ENCODE measurements at places on chromosomes 7 and 10.

DNA sequence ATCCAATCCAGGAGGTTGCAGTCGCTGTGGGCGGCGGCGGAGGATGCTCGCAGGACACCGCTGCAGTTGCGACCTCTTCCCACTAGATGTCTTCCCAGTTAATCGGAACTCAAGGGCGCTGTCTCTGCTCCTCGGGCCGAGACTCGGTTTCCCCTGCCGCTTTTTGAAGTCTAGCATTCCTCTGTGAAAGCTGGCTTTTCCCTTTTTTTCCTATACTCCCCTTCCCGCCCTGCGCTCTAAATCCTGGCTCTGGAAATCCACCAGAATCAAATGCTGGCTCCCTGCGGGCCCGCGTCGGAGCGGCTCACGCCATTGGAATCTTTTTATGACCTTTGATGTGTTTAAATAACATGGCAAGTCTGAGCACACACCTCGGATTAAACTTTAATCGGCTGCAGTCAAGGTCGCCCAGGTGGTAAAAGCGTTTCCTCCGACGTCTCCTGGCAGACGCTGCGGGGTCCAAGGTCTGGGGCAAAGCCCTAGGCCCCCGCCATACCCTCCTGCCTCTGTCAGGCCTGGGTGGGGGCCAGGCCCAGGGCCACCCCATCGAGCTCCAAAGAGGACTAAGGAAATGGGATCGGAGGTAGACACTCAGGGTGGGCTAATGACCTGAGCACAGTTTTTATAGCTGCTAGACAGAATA lies 10.7 kb upstream of the HOXA13 start:
- DNase-seq, result no peak

- no peak for DNase-seq
These were observed 100.6 kb downstream of the KAT6B start for GRCh38 chr10:74926791-74927585.

GRCh38 chr7:47504551-47505311 lies 77.2 kb downstream of the TNS3 start:
- DNase-seq, result no peak

DNA sequence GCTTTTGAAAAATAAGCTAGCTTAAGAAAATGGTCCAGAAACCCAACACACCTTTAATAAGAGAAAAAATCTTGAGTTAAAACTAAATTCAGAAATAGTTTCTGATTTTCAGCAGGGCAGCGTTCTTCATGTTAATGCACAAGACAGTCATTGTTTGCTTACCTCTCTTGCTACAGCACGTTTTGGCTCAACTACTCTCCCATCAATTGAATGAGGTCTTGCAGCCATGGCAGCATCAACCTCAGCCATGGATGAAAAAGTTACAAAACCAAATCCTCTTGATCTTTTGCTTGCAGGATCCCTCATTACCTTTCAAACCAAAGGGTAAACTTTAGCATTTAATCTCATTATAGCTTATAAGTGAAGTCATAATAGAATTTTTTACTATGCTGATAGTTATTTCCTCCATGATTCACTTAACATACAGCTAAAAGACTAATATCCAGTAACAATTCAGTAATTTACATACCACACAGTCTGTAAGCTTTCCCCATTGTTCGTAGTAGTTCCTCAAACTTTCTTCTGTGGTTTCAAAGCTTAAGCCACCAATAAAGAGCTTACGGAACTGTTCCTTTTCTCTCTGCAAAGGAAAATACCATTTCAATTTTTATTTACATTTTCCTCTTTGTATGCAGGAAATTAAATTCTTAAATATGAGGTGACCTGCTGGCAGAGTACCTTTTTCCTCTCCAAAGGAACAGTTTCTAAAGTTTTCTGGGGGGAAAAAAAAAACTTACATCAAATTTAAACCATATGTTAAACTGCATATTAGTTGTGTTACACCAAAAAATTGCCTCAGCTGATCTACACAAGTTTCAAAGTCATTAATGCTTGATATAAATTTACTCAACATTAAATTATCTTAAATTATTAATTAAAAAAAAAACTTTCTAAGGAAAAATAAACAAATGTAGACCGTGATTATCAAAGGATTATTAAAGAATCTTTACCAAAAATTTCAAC lies 3.1 kb downstream of the HNRNPA2B1 start:
- DNase-seq, result no peak

DNA sequence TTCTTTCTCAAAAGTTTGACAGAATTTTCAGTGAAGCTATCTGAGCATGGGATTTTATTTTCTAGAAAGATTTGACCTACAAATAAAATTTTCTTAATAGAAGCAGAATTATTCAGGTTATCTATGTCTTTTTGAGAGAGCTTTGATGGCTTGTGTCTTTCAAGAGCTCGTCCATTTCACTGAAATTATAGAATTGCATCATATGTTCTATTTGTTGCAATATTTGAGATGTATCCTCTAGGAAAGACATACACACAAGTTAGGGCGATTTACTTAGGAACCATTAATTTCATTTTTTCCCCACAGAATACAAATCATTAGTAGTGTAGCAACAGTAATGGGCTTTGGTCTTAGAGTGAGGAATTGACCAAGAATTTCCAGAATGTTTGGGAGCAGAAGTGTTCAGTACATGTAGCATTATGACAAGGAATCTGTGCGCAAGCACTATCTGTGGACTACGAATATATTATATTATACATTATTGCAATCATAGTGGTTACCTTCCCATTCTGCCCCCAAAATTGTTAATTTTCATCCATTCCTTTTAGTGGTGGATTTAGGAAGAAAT lies 12.8 kb upstream of the COL17A1 start:
- DNase-seq, result no peak

DNA sequence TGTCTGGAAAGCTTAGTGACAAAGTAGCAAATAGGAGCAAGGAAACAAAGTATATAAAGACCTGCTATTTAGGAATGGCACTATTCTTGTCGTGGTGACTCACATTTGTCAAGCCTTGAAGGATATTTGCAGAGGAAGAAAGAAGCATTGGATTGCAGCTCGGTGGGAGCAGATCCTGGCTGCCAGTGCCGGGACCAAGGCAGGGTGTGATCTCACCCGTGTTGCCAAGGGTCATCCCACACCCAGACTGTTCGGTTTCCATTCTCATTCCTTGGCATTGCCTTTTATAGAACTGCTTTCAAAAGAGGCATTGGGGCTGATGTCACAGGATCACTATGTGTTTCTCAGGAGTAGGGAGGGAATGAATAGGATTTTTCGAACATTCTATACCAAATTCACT lies 176.2 kb downstream of the GALNT17 start:
- no peak for DNase-seq

- no peak for DNase-seq
These were observed 69.9 kb downstream of the OAT start for GRCh38 chr10:124348801-124349200.

DNA sequence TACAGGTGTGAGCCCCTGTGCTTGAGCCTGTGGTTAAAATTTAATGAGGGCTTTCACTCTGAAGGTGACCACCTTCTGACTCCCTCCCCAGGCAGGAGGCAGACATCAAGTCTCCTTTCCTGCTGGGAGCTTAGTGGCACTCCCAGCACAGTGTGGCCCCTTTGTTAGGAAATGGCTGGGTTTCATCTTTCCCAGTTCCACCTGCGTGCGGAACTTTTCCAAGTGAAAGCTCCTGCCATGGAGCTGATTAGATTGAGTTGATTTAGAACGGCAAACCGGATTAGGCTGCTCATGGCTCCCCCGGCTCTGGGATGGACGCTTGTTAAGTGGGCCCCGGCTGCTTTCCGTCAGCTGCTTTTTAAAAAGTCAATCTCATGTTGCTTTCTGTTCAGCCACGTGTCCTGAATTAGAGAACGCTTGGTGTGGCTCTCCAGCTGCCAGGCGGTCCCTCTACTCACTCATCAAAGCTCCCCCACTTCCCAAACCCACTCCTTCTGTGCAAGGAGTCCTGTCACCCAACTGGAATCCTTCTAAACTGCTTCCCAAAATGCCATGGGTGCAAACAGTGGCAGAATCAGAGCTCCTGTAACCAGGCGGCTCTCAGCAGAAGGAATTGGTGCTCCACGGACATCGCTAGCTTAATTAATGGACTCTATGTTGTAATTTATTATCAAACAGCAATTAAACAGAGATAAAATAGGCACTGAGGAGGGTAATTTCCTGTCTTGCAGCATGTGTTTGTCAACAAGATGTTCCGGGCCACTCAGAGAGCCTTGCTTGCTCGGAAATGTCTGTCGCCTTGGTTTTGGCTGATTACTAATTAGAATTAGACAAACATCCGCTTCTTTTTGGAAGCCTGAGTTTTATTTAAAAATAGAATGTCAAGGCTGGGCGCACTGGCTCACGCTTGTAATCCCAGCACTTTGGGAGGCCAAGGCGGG lies 551.2 kb downstream of the GALNT17 start:
- DNase-seq, result no peak

DNA sequence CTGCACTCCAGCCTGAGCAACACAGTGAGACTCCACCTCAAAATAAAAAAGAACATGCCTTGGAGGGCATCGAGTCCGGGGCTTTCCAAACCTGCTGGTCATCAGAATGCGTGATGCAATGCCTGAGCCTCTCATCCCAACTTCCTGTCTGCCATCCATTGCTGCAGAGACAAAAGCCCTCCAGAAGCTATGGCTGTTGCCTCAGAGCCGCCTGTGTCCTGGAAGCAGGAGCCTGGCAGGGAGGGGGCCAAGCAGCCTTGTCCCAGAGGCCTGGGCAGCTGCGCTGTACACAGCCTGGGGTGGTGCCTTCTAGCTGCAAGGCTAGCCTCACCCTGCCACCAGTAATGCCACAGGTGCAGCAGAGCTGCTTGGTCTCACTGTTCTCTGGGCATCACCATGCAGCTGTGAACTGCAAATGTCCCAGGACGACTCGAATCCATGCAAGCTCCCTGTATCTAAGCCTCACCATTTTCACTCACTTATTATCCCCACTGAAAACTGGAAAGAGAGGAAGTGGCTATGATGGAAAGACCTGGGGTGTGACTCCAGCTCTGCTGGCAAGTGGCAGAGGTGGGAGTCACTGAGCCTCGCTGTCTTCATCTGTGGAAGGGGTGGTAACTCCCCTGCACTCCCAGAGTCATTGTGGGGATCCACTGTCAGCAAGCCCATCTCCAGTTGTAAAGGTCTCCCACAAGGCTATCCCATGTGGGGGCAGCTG lies 7.0 kb downstream of the ALOX5 start:
- DNase-seq, result no peak

- DNase-seq, result no peak
These were observed 260.0 kb upstream of the AKR1E2 start for GRCh38 chr10:4566011-4566410.

DNA sequence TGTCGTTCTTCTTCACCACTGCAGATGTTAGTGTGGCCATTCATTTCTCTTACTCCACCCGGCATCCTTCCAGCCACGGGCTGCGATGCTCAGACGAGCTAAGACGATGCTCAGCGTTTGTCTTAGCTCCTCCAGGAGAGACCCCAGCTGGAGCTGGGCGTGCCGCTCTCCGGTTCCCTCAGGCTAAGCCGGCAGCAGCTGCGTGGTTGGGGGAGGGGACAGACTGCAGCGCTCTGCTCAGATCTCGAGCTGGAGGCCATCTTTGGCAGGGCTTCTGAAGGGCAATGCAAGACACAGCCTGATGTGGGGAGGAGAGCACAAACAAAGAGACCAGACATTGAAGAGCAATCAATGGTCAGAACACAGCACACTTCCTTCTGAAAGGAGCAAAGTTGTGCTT lies 4.8 kb downstream of the INA start:
- DNase-seq, result no peak

GRCh38 chr7:80921130-80921529 lies 2.3 kb upstream of the SEMA3C start:
- DNase-seq, result no peak

DNA sequence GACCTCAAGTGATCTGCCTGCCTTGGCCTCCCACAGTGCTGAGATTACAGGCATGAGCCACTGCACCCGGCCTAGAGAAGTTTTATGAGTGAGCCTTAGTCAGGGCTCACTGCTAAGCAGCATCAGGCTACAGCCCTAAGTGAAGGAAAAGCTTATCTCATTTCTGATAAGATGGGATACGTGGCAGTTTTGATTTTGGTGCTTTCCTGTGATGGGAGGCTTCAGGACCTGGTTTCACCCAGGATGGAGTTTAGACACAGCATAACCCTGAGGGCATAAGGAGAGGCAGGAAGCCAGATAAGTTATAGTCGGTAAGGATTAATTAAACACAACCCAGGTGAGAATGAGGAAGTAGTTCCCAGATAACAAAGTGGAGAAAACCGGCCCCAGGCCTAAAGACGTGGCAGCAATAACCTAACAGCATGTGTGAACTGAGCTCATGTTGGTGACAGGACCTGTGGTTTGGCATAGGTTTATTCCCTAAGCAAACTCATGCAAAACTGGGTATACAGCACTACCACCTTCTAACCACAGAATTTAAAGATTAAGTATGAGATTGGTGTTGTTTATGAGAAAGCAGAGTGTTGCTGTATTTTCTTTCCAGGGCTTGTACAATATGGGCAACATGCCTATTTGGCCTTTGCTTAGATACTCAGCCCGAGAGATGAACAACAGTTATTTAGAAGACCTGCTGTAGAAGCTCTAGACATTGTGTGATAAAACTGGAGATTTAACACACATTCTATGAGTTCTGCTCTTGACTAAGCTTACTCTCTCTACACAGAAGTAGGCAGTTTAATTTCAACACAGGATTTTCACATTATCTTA lies 119.4 kb downstream of the COL28A1 start:
- no peak for DNase-seq

DNA sequence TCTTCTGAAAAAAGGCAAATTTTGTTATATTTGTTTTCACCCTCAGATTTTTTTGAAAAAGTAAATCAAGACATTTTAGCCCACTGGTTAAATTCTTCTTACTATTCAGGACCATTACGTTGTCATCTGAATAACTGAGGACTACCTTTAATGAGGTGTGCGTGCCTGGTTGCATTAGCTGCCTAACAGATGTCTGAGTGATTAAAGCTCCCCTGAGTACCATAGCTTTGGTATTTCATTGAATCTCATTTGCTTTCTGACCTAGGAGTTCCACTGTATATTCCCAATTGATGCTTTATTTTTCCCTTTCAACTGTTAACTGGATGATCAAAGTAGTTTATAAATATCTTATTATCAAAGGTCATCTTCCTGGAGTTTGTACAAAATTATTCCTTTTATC lies 410.0 kb upstream of the SEMA3D start:
- DNase-seq, result no peak

GRCh38 chr10:43453266-43453831 lies 16.4 kb downstream of the ZNF487 start:
- no peak for DNase-seq

- DNase-seq, result no peak
These were observed 32.7 kb upstream of the VSIR start for GRCh38 chr10:71805776-71806703.

DNA sequence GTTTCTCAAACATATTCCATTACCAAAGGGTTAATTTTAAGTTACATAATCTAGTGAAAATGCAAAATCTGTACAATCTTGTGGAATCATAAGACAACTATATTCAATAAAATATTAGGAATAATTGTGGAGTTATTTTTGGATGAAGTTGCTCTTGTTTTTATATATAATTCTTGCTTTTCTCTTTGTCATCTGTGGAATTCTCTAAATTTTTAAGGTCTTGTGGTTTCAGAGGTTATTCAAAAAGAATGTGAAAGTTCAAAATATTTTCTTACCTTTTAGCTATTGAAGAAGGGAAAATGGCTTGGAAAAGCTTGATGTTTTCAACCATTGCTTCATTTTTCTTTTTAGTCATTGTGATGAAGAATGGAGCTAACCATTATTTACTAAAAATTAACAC lies 552.1 kb downstream of the TFEC start:
- DNase-seq, result no peak

- no peak for DNase-seq
These were observed 128.5 kb downstream of the WDR11 start for GRCh38 chr10:120979435-120980278.

- DNase-seq, result no peak
These were observed 84.0 kb upstream of the ANLN start for GRCh38 chr7:36305648-36306047.
